Stimulated activated CD4-positive, alpha-beta T cell treated with anti-CD3 and anti-CD28 coated beads, Interleukin-15, amount 100 ng/mL, for 48 hours (primary cell): ENCODE measurements at places on chromosomes 3 and 15.

DNA sequence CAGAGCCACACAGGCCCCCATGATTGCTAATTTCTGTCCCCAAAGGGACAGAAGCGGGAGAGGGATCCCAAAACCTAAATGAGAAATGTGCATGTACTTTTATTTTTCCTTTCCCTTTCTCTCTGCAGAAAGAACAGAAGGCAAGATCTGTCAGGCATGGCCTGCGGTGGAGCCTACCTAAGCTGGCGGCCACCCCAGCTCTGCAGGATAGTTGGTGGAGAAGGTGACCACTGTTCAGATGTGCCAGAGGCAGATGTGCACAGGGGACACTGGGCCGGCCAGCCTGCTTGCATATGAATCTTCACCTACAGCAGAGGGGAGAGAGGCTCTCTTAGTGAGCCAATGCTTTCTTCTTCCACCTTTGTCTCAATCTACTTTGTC lies 2.1 kb upstream of the AMOTL2 start:
- no peak for DNase-seq

DNA sequence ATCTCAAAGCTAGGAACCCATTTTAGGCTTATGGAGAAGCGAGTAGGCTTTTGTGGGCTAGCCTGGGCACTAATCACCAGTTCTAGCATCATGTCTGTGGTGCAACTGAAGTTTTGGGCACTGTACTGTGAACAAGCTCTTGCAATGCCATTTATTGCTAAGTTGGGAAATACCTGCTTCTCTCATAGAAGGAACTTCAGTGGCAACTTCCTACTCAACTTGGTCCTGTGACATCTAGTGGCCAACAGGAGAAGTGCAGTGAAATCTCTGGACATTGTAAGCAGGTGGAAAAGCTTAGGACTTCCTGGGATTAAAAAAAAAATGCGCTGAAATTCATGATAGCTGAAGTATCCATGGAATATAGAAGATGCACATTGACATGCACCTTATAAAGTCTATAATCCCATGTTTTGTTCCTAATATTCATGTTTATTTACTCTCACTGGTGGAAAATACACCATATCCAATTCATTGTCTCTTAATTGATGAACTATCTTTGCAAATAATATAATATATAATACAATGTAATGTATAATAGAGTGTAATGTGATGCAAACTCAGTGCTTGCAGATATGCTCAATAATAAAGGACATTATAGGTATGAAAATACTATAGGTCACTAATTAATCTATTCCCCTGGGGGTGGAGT lies 6.5 kb upstream of the ALDH1A3 start:
- no peak for DNase-seq

DNA sequence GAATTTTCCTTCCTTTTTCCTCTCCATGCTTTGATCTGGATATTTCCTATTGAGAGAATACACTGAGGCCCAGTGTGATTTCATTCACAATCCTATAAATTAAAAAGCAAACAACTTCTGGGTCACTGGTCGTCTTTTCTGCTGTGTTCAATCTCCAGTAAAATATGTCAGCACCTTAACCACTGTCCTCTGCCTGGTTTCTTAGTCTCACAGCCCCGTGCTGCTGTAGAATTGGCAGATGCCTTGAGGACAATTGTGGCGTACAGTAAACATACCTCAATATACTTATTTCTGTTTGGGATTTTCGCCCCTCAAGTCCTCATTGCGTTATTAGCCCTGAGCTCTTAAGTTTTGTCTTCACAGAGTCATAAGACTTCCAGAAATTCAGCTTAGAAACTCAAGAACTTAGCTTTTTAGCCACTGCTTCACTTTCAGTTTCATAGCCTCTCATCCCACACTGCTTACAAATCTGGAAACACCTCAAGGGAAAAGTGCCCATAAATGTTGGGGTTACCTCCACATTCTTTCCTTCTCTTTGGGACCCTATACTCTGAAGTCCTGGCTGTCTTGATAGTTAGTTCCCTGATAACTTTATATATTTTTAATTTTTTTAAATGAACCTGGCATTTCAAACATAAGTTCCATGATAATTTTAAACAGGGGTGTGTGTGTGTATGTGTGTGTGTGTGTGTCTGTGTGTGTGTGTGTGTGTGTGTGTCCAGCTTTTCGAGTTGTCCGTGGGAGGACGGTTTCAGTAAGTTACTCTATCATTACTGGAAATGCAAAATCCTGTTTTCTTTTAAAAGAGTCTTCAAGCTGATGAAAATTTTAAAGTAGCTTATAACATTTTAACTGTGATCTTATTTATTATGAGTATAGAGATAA lies 238.4 kb upstream of the CTDSPL start:
- no peak for DNase-seq

DNA sequence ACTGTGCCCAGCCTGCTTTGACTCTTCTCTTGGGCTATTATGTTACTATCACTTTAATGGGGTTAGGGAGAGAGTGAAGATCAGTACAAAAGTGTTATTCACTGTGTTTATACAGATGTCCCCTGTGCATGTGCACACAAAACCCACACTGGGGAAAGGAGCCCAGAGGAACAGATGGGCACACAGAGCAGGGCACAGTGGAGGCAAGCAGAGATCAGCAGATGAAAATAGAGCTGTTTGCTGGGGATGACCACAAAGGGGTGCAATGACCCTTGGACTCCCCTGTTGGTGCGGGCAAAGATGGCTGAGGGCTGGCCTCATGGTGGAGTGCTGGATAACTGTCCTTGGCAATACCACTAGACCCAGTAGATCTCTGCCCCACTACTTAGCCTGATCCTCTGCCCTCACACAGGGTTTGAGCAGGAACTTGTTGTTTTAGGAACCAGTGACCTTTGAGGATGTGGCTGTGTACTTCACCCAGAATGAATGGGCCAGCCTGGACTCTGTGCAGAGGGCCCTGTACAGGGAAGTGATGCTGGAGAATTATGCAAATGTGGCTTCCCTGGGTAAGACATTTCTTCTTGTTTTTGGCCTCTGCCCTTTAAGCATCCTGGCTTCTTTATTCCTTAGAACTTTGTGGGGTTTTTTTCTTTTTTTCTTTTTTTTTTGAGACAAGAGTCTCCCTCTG lies 5.3 kb downstream of the ZNF620 start:
- no peak for DNase-seq

- no peak for DNase-seq
These were observed 48.0 kb upstream of the PXYLP1 start for GRCh38 chr3:141183606-141184005.

DNA sequence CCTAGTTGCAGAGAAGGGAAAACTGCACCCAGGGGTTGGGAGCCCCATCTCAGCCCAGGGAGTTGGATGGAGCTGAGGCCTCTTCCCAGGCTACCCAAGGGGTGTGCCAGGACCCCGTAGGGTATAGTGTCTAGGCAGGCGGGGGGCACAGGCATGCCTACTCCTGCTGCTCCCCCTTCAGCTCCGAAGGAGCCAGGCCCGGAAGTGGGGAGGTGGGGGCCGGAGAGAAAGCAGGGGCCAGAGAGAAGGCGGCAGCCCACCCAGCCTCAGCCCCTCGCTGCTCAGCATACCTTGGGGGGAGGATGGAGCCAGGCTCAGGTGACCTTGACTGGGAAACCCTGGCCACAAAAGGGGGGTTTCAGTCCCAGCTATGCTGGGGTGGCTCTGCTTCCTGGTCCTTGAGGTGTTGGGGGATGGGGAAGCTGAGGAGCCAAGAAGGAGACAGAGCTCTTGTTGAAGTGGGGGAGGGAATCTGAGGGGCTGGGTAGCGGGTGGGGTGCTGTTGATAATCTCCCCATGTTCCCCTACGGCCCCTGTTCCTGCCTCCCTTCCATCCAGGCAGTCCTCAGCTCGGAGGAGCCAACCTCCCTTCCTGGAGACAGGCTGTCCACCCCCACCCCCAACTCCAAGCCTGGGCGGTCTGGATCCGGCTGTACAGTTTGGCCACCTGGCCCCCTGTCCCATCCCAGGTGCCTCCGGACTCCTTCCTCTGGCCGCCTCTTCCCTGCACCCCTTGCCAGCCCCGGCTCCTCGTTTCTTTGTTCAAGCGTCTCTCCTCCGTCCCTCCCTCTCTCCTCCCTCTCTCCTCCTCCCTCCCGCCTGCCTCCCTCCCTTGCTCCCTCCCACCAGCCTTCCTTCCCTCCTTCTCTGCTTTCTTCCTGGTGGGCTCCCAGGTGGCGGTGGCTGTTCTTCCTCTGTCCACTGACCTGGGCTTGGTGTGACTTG lies 1.7 kb downstream of the SEMA3F start:
- DNase-seq: no peak

DNA sequence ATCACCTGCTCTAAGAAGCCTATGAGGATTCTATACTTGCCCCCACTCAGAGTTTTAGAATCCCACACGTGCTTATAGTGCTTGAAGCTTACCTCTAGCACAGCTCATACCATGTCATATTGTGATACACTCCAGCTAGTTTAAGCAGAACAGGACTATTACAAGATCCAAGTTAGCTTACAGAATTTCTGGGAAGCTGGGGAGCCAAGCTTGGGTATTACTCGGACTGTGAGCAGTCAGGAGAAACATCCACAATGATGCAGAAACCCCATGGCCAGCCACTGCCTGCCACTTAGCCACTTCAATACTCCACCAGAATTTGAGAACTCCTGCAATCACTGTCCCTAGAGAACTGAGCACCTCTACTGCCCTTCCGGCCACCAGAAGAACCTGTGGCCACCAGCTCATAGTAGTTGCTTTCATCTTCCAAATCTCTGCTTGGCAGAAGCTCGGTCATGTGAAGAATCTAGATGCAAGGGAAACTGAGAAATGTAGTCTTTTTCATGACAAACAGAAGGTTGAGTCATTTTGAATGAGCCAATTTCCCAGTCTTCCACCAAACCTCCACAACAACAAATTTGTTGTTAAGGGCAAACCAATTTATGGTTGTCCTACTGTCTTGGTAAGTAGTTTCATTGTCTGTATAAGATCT lies 27.7 kb upstream of the SSR3 start:
- DNase-seq: no peak

GRCh38 chr15:100250176-100250800 lies 91.5 kb downstream of the ADAMTS17 start:
- DNase-seq: no peak

GRCh38 chr15:75648156-75649000 lies 666 bp downstream of the SNX33 start:
- DNase-seq: no peak

GRCh38 chr15:25426896-25427610 lies 11.8 kb downstream of the UBE3A start:
- DNase-seq: no peak

GRCh38 chr3:100097919-100098783 lies 16.1 kb downstream of the FILIP1L start:
- no peak for DNase-seq

- no peak for DNase-seq
These were observed 36.7 kb downstream of the ARHGEF3 start for GRCh38 chr3:56764904-56765547.

- DNase-seq: no peak
These were observed 406.6 kb downstream of the MECOM start for GRCh38 chr3:169256796-169257522.

- no peak for DNase-seq
These were observed 324.6 kb upstream of the PROK2 start for GRCh38 chr3:72109327-72110259.

GRCh38 chr3:11154036-11154952 lies at the start of gene HRH1:
TSS of gene HRH1 (plus strand) at chr3:11154493. CDS start at chr3:11259038, 104,545 bp downstream.
- DNase-seq: no peak

GRCh38 chr3:196194542-196194915 lies 16.7 kb downstream of the ZDHHC19 start:
- DNase-seq: no peak

GRCh38 chr3:146449613-146450012 lies 19.7 kb downstream of the PLSCR2 start:
- DNase-seq: no peak

GRCh38 chr15:42065033-42065432 lies 29.3 kb downstream of the PLA2G4D start:
- DNase-seq: no peak

DNA sequence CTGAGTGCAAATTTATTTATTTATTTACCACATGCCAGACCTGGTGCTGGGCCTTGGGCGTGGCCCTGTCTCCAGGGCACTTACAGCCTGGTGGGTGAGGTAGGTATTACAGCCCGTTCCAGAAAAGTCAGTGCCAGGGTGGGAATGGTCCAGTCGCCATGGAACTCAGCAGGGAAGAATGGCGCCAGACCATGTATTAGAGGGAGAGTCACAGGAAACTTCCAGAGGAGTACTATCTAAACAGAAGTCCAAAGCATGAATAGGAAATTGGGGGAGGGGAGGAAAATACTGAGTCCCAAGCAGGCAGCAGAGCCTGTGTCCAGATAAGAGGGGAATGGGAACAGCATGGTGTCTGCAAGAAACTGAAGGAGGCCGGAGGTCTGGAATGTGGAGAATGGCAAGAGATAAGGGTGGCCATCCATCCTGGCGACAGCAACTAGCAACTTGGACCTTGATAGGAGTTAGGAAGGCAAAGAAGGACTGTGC lies 27.0 kb downstream of the SH3BP5 start:
- no peak for DNase-seq

GRCh38 chr3:23948761-23949160 lies 3.7 kb downstream of the NR1D2 start:
- DNase-seq: no peak

DNA sequence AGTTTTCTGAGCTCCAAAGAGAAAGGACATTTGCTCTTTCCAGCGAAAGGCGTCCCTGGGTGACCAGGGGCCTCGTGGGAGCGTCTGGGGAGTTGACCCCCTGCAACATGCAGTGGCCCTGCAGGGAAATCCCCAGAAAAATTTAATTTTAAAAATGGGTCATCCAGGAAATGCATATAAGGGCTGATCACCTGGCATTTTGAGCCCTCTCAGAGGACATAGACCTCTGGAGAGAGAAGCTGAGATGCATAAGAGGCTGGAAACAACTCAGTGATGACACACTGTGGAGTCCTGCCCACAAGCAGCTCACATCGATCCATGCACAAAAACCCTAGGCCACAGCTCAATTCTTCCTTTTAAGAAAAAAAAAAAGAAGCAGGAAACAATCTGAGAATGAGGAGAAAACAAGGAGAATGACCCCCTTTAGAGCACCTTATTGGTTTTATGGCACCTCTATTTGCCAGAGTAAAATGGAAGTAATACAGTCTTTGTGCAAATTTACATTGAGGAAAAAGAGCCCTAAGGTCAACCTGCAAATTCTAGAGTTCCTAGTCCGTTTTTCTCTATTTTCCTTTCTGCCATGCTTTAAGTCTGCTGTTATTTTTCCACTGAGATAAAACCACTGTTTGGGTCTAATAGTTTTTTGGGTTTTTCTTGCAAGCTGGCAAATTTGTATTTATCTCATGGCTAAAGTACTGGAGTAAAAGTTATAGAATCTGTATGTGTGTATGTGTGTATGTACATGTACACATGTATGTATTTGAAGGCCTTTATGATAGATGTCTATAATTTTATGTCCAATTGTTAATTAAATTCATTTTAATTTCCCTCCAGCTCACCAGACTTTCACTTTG lies 6.9 kb upstream of the BDH1 start:
- DNase-seq: no peak

DNA sequence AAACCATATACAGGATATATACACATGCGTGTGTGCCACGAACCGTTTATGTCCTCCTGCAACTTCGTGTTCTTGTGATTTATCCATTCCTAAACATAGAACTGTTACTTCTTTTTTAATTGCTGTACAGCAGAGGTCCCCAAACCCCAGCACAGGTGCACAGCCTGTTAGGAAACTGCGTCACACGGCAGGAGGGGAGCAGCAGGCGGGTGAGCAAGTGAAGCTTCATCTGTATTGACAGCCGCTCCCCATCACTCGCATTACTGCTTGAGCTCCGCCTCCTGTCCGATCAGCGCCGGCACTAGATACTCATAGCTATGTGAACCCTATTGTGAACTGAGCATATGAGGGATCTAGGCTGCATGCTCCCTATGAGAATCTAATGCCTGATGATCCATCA lies 34.9 kb upstream of the NRROS start:
- peak; percentile 37 for DNase-seq
